ENCODE measurements at places on chromosomes 3 and 15.
A peak's percentile ranks its signal among the peaks of the same experiment; 100 is the strongest.

DNA sequence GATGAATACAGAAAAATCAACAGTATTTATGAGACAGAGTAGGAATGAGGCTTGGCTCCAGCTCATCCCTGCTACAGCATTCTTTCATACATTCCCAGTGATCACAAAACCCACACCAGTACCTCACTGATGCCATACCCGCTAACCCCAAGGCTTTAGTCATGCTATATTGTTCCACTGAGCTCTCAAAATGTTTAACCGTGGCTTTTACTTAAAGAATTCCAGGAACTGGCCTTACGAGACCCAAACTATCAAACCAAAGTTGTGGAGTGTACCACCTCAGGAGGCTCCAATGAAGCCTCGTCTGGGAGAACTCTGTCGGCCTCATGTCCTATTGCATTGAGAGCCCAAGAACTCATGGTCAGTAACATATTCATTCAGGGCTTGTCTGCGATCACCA lies 278.9 kb downstream of the ULK4 start:
- H3K27ac ChIP-seq, result no peak overlapping the region
- no peak overlapping the region for H3K4me3 ChIP-seq
- DNase-seq, result no peak
- peaks cover 2% of the 10 kb centered on the region for H3K36me3 ChIP-seq
- H3K4me1 ChIP-seq, result peaks cover 5% of the 10 kb centered on the region

DNA sequence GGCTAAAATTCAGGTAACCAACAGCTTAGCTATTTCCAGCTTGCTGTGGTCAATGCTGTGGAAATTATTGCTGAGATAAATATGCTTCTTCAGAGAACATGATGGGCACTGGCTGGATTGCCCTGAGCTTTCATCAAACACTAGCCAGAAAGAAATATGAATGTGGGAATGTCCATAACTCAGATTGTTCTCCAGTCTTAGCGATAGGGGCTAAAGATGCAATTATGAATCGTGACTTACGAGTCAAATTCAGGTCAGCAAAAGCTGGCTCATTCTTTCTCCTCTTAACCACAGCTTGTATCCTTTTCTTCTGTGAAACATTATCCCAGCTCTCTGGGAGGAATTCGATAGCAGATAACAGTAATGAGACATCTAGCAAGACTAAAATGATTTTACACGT lies 307.6 kb downstream of the RYR3 start:
- DNase-seq, result no peak
- no peaks in the 10 kb centered on the region for H3K4me1 ChIP-seq
- H3K27me3 ChIP-seq, result no peaks in the 10 kb centered on the region
- H3K4me3 ChIP-seq, result no peak overlapping the region
- no peaks in the 10 kb centered on the region for H3K36me3 ChIP-seq

GRCh38 chr3:23175341-23176083 lies 27.6 kb upstream of the UBE2E2 start:
- no peaks in the 10 kb centered on the region for H3K4me1 ChIP-seq
- no peak overlapping the region for H3K4me3 ChIP-seq
- no peak overlapping the region for H3K27ac ChIP-seq
- H3K36me3 ChIP-seq, result no peaks in the 10 kb centered on the region

GRCh38 chr3:140922634-140923033 lies 19.0 kb upstream of the SLC25A36 start:
- no peaks in the 10 kb centered on the region for H3K36me3 ChIP-seq
- H3K4me3 ChIP-seq, result no peak overlapping the region
- H3K4me1 ChIP-seq, result peaks cover 43% of the 10 kb centered on the region
- H3K27me3 ChIP-seq, result no peaks in the 10 kb centered on the region

GRCh38 chr3:136048068-136048467 lies 82.5 kb downstream of the PPP2R3A start:
- peaks cover 37% of the 10 kb centered on the region for H3K36me3 ChIP-seq
- no peaks in the 10 kb centered on the region for H3K4me1 ChIP-seq
- no peaks in the 10 kb centered on the region for H3K27me3 ChIP-seq
- no peak overlapping the region for H3K4me3 ChIP-seq
- DNase-seq, result no peak
- H3K27ac ChIP-seq, result no peak overlapping the region

DNA sequence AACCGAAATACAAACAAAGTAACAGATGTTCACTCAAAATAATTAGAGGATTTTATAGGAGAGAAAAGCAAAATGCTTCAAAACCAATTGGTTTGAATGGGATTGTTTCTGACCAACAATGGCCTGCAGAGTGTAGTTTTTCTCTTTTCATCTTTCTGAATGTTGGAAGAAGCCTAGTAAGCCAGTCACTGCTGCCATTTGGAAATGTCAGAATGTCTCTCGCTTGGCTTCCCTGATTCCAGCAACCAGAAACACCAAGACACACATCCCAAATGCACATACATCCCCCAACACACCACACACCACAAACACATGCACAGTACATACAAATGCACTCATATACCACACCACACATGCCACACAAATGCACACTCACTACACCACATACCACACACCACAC lies 403.4 kb downstream of the OCA2 start:
- no peaks in the 10 kb centered on the region for H3K27me3 ChIP-seq
- H3K4me3 ChIP-seq, result no peak overlapping the region
- H3K27ac ChIP-seq, result no peak overlapping the region
- H3K4me1 ChIP-seq, result no peaks in the 10 kb centered on the region

GRCh38 chr3:46931631-46932331 lies 44.8 kb downstream of the CCDC12 start:
- no peaks in the 10 kb centered on the region for H3K27me3 ChIP-seq
- peak overlapping the region; percentile 79 for H3K27ac ChIP-seq
- H3K4me3 ChIP-seq, result no peak overlapping the region
- peaks cover 39% of the 10 kb centered on the region for H3K4me1 ChIP-seq
- no peak for DNase-seq
- peaks cover 22% of the 10 kb centered on the region for H3K36me3 ChIP-seq

GRCh38 chr3:2454865-2455264 lies 356.2 kb downstream of the CNTN4 start:
- H3K4me3 ChIP-seq, result no peak overlapping the region
- H3K36me3 ChIP-seq, result no peaks in the 10 kb centered on the region
- no peaks in the 10 kb centered on the region for H3K27me3 ChIP-seq
- H3K4me1 ChIP-seq, result no peaks in the 10 kb centered on the region
- no peak overlapping the region for H3K27ac ChIP-seq
- no peak for DNase-seq

DNA sequence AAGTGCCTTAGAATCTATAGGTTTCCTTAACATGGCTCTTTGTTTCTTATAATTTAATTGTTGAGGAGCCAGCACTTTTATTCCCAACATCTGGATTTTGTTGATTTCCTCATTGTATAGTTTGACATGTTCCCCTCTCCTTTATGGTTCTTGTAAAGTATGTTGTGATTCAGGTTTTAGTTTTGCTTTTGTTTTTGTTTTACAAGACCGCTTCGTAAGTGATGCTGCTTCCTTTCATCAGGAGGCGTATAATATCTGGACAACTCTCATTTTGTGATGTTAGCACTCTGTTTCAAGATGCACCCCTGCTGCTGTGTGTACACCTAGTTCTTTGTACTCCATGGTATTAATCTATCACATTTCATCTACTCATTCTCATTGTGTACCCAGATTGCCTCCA lies 48.7 kb downstream of the SLC49A4 start:
- no peak for DNase-seq
- no peaks in the 10 kb centered on the region for H3K27me3 ChIP-seq
- H3K27ac ChIP-seq, result no peak overlapping the region

GRCh38 chr3:156818890-156819289 lies 7.3 kb upstream of the LEKR1 start:
- H3K4me3 ChIP-seq, result no peak overlapping the region
- peaks cover 7% of the 10 kb centered on the region for H3K27me3 ChIP-seq
- H3K36me3 ChIP-seq, result no peaks in the 10 kb centered on the region
- no peak for DNase-seq

DNA sequence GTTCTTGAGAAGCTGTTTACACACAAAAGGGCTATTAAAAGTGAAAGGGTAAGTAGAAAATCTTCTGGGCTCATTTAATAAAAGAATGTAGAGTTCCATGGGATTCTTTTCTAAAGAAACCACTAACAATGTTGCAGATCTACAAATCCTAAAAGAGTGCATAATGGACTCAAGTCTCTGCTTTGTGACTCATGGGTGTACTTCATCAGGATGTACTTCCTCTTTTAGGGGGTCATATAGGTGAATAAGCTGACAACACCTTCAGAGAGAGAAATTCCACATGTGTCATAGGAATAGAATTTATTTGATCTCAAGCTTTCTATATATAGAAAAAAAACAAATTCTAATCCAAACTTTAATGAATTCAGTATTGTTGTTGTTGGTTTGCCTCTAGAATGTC lies 355.5 kb downstream of the TIGIT start:
- H3K27me3 ChIP-seq, result no peaks in the 10 kb centered on the region
- H3K4me1 ChIP-seq, result no peaks in the 10 kb centered on the region
- H3K36me3 ChIP-seq, result no peaks in the 10 kb centered on the region
- no peak overlapping the region for H3K4me3 ChIP-seq

DNA sequence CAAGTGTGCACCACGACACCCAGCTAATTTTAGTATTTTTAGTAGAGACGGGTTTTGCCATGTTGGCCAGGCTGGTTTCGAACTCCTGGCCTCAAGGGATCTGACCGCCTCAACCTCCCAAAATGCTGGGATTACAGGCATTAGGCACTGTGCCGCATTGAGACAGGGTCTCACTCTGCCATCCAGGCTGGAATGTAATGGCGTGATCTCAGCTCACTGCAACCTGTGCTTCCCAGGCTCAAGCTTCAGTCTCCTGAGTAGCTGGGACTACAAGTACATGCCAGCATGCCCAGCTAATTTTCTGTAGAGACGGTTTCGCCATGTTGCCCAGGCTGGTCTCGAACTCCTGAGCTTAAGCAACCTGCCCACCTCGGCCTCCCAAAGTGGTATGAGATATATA lies 51.6 kb downstream of the ACAD9 start:
- peaks cover 5% of the 10 kb centered on the region for H3K27me3 ChIP-seq
- H3K4me1 ChIP-seq, result no peaks in the 10 kb centered on the region
- H3K27ac ChIP-seq, result no peak overlapping the region
- DNase-seq, result no peak
- peaks cover 6% of the 10 kb centered on the region for H3K36me3 ChIP-seq

- no peak overlapping the region for H3K27ac ChIP-seq
- no peaks in the 10 kb centered on the region for H3K27me3 ChIP-seq
- no peak overlapping the region for H3K4me3 ChIP-seq
- H3K36me3 ChIP-seq, result peaks cover 2% of the 10 kb centered on the region
Observed at GRCh38 chr3:107683447-107683846, 160.7 kb downstream of the BBX start.

DNA sequence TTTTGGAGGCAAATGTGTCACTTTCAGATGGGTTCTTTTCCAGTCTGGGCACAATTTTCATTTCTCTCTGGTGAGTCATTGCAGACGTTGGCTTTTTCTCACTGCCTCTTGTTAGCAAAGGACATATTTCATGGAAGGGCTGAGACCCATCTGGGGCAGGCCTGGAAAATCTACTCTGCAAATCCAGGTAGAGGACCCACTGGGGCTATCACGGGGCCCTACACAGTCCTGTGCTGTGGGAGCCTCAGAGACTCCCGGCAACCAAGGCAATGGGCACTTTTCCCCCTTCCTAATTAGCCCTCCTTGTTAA lies 58.0 kb downstream of the HRH1 start:
- H3K4me3 ChIP-seq, result no peak overlapping the region
- H3K36me3 ChIP-seq, result no peaks in the 10 kb centered on the region
- no peak overlapping the region for H3K27ac ChIP-seq
- peaks cover 10% of the 10 kb centered on the region for H3K27me3 ChIP-seq
- DNase-seq, result no peak

GRCh38 chr15:66809664-66810063 lies 107.6 kb downstream of the SMAD6 start:
- no peak for DNase-seq
- peaks cover 2% of the 10 kb centered on the region for H3K4me1 ChIP-seq
- H3K36me3 ChIP-seq, result no peaks in the 10 kb centered on the region
- no peak overlapping the region for H3K4me3 ChIP-seq

GRCh38 chr3:168040607-168041208 lies 55.0 kb downstream of the GOLIM4 start:
- H3K36me3 ChIP-seq, result peaks cover 19% of the 10 kb centered on the region
- H3K4me3 ChIP-seq, result no peak overlapping the region
- H3K27me3 ChIP-seq, result no peaks in the 10 kb centered on the region
- DNase-seq, result no peak
- H3K27ac ChIP-seq, result no peak overlapping the region

- DNase-seq, result no peak
- H3K4me3 ChIP-seq, result no peak overlapping the region
- H3K36me3 ChIP-seq, result no peaks in the 10 kb centered on the region
- H3K27me3 ChIP-seq, result no peaks in the 10 kb centered on the region
- peaks cover 4% of the 10 kb centered on the region for H3K4me1 ChIP-seq
Observed at GRCh38 chr15:39144613-39145499, 436.0 kb upstream of the THBS1 start.

DNA sequence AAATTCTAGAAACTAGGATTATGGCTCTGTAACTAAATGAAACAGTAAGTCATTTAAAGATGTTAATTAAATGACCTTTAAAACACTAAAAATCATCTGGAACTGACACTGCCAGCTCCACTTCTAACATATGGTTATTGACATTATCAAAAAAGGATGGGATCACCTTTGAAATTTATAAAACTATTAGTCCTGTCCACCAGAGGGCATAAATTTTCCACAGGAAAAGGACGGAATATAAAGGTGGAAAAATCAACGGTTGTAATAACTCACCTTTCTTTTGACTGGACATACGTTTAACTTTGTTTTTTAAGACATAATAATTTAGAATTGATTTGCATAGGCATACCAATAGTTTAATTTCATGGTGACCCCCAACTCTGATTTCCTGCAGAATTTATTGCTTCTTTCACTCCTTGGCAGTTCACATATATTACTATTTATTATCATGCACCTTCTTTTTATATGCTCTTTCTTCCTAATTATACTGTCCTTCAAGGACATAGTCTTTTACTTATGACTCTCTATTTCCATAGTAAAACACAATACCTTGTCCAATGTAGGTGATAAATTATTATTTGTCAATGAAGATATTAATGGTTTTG lies 345.7 kb downstream of the CADM2 start:
- no peak overlapping the region for H3K27ac ChIP-seq
- no peaks in the 10 kb centered on the region for H3K27me3 ChIP-seq
- DNase-seq, result no peak
- no peaks in the 10 kb centered on the region for H3K36me3 ChIP-seq
- no peak overlapping the region for H3K4me3 ChIP-seq

DNA sequence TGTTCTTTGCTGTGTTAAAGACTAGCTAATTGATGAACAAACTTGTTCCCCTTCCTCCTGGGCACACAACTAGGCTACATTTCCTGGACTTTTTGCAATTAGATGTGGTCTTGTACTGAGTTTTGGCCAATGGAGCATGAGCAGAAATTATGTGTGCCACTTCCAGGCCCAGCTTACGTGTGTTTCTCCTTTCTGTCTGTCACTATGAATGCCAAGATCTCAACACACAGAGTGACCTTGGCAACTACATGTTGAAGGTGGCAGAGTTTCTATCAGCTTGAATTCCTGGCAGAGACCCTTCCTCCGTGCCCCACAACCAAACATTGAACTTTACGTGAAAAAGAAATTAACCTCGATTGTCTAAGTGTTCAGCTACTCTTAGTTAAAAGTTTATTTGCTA lies 81.7 kb upstream of the PIAS1 start:
- H3K36me3 ChIP-seq, result no peaks in the 10 kb centered on the region
- no peak for DNase-seq
- H3K27ac ChIP-seq, result no peak overlapping the region
- H3K4me3 ChIP-seq, result no peak overlapping the region

GRCh38 chr3:40042752-40043443 lies 233.5 kb downstream of the MYRIP start:
- peaks cover 3% of the 10 kb centered on the region for H3K4me1 ChIP-seq
- no peak for DNase-seq
- no peak overlapping the region for H3K4me3 ChIP-seq
- no peaks in the 10 kb centered on the region for H3K36me3 ChIP-seq
- H3K27me3 ChIP-seq, result no peaks in the 10 kb centered on the region

- H3K36me3 ChIP-seq, result peaks cover 10% of the 10 kb centered on the region
- no peak overlapping the region for H3K4me3 ChIP-seq
- peak overlapping the region; percentile 39 for H3K27ac ChIP-seq
Observed at GRCh38 chr3:65837604-65838003, 201.1 kb downstream of the MAGI1 start.
